ENCODE measurements at places on chromosomes 16 and 17. TPM values are rescaled to one million over a fixed set of nuclear protein-coding genes. Genes with fewer than 3 reads are reported as not detected.

CFAP119 gene
- total RNA-seq = 7.3 TPM

ANKRD40CL gene
- total RNA-seq = not detected

ZNF48 gene
- 12.0 TPM for total RNA-seq

CLUH gene
- total RNA-seq = 147 TPM

SOX9 gene
- total RNA-seq = 18.2 TPM

TPSAB1 gene
- not detected for total RNA-seq

NPIPB9 gene
- total RNA-seq = 1.6 TPM

HOXB6 gene
- total RNA-seq = 0.13 TPM

FAM20A gene
- total RNA-seq = not detected

NUDT21 gene
- 203 TPM for total RNA-seq

NT5C3B gene
- 38.7 TPM for total RNA-seq

SNRNP25 gene
- total RNA-seq = 72.6 TPM

TVP23C gene
- total RNA-seq = 1.9 TPM

SLC9A5 gene
- total RNA-seq = 3.2 TPM

DRC3 gene
- total RNA-seq = not detected

BAHCC1 gene
- total RNA-seq = 0.10 TPM

KRTAP4-8 gene
- total RNA-seq = not detected

HOXB4 gene
- 5.8 TPM for total RNA-seq

TMEM95 gene
- not detected for total RNA-seq

GRB2 gene
- 207 TPM for total RNA-seq

Measured in GM12878 (cell line).